ENCODE measurements at places on chromosomes 4 and X. TPM values are rescaled to one million over a fixed set of nuclear protein-coding genes. Genes with fewer than 3 reads are reported as not detected.

- no peak for DNase-seq
Observed at GRCh38 chr4:102420563-102421398, 75.5 kb upstream of the SLC39A8 start.

GRCh38 chr4:79676705-79677104 lies 268.7 kb upstream of the GK2 start:
- no peak for DNase-seq

DNA sequence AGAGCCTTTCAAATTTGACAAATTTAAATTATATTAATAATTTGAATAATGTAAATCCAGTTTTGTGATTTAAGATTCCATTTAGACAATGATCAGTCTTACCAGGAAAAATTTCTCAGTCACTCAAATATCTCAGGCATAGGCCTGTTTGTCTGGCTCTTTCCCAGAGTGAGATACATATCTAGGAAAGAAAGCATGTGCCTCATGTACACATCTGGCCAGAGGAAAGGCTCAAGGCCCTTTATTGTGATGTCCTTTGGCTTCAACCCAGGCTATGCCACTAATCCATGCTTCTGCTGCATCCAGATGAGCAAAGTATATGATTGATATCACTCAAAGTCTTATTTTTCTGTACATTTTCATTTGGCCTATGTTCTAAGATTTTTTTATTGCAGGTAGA lies 473.3 kb upstream of the ADGRL3 start:
- DNase-seq = no peak

GLRA3 gene
- polyA plus RNA-seq = 0.04 TPM

GRCh38 chr4:179719766-179720450 lies 2277.7 kb upstream of the AGA start:
- no peak for DNase-seq

DNA sequence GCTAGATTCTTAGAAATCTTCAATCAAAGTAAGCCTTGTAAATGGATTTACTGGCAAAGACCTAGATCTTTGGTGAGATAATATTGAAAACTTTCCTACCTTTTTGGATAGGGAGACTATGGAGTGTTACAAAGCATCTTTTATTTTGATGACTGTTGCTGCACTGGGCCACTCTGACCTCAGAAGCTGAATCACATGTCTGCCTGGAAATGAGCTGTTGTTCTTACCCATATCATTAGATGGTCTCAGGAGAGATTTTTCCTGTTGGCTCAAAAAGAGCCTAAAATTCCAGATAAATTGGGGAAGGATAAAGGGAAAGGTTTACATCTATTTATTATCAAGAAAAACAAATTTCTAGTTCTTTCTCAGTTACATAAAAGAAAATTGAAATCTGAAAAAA lies 127.5 kb upstream of the BMP3 start:
- no peak for DNase-seq

NDST3 gene
- polyA plus RNA-seq = 3.2 TPM

ANOS1 gene
- 9.7 TPM for polyA plus RNA-seq

ZIC3 gene
- not detected for polyA plus RNA-seq

FGFR3 gene
- polyA plus RNA-seq = 97.8 TPM

GRCh38 chr4:38939165-38939564 lies 71.6 kb downstream of the FAM114A1 start:
- DNase-seq = no peak

EDNRA gene
- polyA plus RNA-seq = 72.9 TPM

GRCh38 chrX:133984857-133985163 lies 584 bp downstream of the GPC3 start:
- DNase-seq = no peak

DNA sequence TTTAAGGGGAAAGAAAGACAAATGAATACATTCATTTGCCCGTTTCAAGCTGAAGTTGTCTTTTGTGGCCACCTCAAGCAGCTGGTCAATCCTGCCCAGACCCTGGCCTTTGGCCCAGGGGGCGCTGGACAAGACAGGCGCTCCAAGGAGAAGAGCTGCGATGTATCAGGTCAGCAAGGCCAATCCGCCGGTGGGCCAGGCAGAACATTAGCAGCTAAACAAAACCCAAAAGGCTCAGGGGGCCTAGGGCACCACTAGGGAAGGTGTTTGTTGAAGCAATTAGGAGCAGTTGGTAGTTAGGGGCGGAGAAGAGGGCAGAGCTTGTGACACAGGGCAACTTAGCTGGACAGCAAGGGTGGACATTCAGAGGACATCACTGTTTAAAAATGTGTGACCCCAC lies 60.8 kb upstream of the TMEM33 start:
- DNase-seq = no peak
